IMR-90 (cell line): ENCODE measurements at places on chromosomes 1 and 21. TPM values are rescaled to one million over a fixed set of nuclear protein-coding genes. Genes with fewer than 3 reads are reported as not detected.

- DNase-seq: no peak
Observed at GRCh38 chr1:236163463-236164153, 21.3 kb downstream of the GPR137B start.

Gene OVAAL
- total RNA-seq: not detected in 2 replicates

- DNase-seq: peak; percentile 97
Observed at GRCh38 chr1:240031009-240031408, 60.7 kb upstream of the FMN2 start.

Gene LAX1
- not detected in 2 replicates for total RNA-seq

DNA sequence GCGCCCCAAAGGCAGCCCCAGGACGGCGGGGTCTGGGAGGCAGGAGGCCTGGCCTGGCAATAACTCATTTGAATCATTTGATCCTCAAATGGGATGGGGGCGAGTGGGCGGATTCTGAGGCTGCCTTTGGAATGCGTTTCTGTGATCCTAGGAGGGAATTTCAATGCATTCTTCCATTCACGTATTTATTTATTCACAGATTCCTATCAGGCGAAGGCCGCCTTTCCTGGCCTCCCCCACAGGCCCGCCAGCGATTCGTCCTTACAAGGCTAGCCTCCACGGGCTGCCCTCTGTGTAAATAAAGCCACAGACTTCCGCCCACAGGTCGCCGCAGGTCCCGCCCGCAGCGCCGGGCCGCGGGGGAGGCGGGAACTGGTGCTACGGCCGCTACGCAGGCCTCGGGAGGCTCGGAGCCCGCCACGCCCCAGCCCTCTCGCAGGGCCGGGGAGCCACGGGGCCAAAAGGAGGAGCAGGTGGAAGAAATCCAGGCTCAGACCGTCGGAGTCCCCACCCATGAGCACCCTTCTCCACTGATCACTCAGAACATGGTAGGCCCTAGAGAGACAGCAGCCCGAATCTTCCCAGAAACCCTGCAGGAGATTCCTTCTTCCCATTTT lies 31.3 kb upstream of the JUN start:
- DNase-seq: peak; percentile 97

DNA sequence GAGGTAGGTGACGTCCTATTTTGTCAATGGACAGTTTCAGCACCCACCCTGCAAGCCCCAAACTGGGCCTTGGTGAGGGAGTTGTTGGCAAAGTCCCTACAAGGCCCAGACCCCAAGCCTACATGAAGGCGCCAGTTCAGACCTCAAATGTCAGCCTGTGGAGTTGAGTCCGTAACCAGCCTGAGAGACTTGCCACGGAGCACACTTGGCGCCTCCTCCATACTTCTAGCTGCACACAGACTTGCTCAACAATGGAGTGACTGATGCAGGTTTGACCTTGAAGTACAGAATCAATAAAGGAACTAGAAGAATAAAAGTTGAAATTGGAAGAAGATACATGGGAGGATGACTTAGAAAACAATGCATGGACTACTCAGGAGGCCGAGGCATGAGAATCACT lies 134.3 kb downstream of the PROX1 start:
- no peak for DNase-seq

GRCh38 chr1:34292472-34292871 lies 115.8 kb downstream of the C1orf94 start:
- no peak for DNase-seq

Gene NBPF6
- total RNA-seq: not detected in 2 replicates

DNA sequence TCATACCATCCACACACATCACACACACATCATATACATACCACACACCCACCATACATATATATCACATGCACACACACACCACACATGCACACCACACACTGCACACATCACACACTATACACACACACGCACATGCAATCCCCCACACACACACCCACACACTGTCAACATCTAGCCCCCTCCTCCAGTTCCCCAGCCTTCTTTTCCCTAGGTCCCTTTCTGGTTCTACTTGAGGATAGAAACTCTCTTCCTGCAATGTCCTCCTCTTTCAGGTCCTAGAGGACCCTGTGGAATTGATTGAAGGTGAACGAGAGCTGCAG lies 4.3 kb downstream of the CASQ1 start:
- DNase-seq: no peak

GRCh38 chr1:219189021-219189824 lies 15.5 kb downstream of the LYPLAL1 start:
- DNase-seq: peak; percentile 83

Gene CFH
- 6.3 and 12.8 TPM in 2 replicates for total RNA-seq

GRCh38 chr1:227885648-227886502 lies 61.9 kb downstream of the WNT9A start:
- peak; percentile 29 for DNase-seq

Gene MRPL37
- total RNA-seq: 111 and 132 TPM in 2 replicates

DNA sequence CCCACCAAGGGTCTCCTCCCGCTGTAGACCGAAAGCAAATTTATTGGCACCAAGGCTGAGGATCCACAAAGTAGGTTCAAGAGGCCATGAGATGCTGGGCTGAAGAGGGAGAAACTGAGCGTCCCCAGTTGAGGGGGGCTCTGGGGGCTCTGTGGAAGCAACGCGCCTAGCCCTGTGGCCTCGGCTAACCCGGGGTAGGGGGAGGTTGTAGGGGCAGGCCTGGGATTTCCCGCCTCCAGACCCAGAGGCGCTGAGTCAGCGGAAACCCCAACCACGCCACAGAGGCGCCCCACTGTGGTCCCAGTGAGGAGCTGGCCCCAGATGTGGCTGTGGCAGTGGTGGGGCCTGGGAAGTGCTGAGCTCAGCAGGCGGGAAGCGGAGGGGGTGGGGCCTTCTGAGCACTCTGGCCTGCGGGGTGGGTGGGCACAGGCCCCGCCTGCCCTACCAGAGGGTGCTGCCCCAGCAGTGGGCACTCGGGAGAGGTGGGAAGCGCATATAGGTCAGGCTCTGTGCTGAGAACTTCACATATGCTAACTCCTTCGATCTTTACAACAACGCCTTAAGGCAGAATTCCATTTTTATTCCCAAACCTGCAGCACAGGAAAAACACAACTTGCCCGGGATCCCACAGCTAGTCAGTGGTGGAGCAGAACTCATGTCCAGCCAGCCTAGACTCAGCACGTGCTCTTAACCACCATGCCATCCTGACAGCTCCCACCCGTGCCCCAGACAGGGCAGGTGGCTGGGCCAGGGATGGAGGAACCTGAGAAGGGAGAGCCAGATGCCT lies 1.5 kb upstream of the COL16A1 start:
- peak; percentile 55 for DNase-seq

DNA sequence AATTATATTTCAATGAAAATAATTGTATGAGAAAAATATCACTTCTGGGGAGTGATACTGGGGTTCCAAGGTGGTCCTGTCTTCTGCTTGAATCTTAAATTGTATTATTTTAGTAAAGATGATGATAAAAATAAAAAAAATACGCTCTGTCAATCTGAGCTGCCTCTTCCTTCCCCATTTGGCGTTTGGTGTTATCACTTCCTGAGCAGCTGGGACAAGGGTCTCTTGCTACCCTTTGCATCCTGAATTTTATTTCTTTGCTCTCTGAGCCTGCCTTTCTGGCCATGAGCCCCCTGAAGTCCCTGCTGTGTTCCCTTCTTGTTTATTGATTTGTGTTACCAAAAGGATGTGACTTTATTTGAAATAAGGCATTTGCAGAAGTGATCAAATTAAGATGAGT lies 111.0 kb downstream of the KCNJ6 start:
- DNase-seq: no peak

- no peak for DNase-seq
Observed at GRCh38 chr1:184646824-184647223, 107.8 kb downstream of the EDEM3 start.

Gene C1orf226
- total RNA-seq: under 0.01 TPM in 1 of 2 replicates, not detected in the other

Gene SYCP1
- not detected in 2 replicates for total RNA-seq

GRCh38 chr1:2331200-2331544 lies 60.2 kb downstream of the MORN1 start:
- no peak for DNase-seq

DNA sequence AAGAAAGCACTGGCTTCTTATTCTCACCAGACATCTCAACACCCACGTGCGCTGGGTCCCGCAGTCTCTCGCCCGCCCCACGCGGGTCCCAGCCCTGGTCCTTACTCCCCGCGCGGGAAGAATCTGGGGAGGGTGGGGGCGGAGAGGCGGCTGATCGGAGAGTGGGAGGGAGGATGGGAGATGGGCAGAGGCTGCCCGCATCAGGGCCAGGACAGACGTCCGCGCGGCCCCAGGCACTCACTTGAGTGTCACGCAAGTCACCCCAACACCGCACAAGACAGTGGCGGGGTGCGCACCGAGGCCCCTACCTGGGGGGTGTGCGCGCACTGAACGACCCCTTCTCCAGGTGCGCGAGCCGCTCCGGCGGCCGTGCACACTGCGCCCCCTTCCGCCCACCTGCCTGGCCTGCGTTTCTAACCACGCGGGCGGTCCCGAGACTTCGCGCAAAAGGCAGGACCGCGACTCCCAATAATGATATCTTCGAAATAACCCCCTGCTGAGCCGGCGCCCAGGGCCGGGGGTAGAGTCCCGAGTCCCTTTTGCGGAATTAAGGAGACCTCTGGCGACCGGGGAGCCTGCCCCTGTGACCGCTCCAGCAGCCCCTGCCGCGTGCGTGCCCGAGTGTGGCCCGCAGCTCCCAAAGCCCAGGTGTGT lies 6.0 kb upstream of the SIM2 start:
- DNase-seq: no peak

Gene WDR64
- not detected in 2 replicates for total RNA-seq

DNA sequence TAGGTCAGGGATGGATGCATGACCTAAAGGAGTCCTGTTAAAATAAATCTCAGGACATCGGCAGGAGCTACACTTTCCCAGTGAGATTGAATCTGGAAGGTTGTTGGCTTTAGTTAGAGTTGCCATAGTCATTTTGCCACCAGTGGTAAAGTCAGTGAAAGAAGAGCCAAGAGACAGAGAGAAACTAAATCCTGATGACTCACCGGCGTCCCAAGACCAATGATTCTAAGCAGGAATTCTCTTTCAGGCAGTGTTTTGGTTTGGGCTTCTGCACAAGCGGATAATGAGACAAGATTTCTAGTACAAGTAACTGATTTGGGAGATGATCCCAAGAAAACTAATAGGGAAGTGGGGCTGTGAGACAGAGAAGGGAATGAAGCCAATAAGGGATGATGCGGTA lies 88.8 kb upstream of the ETS2 start:
- DNase-seq: peak; percentile 12

Gene PTGFR
- total RNA-seq: 5.4 and 8.6 TPM in 2 replicates

Gene KRTAP21-1
- total RNA-seq: not detected in 2 replicates

DNA sequence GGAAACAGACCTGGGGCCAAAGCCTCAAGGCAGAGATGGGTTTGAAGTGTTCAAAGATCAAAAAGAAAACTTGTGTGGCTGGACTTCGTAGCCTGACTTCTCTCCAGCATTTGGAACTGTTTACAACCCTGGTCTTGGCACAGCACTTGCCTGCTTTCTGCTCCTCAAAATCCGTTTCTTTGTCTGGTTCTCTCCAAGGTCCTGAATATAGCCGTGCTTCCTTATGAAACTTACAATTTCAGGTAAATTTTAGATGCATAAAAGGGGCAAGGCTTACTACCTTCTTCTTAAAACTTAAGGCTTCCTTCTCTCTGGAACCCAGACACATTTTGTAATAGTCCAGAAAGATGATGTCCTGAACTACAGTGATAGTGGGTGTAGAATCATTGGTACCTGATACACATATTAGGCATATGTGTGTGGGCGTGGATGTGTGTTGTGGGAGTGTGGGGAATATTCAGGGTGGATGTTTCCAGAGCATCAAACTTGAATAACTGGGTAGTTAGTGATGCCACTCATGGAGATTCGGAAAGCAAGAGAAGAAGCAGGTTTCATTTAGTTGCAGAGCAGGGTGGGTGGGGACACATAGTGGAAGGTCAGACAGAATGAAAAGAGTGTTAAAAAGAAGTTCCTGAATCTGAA lies 26.4 kb upstream of the FAM78B start:
- no peak for DNase-seq

DNA sequence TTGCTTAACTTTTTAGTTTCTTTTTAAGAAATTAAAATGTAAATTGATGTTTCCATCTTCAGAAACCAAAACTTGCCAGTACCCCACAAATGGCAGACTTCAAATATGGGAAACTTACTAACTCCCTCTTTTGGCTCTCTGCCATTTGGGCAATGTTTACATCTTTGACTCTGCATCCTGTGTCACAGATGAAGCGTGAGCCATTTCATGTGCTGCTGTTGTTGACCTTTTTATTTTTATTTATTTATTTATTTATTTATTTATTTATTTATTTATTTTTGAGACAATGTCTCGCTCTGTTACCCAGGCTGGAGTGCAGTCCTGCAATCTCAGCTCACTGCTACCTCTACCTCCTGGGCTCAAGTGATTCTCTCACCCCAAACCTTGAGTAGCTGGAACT lies 16.0 kb upstream of the COG2 start:
- DNase-seq: no peak

- peak; percentile 85 for DNase-seq
Observed at GRCh38 chr1:171794085-171794484, 12.6 kb downstream of the METTL13 start.

Gene FMO5
- 0.36 and 0.83 TPM in 2 replicates for total RNA-seq

Gene KRTAP12-2
- not detected in 2 replicates for total RNA-seq

- DNase-seq: no peak
Observed at GRCh38 chr1:154847891-154848290, 22.2 kb downstream of the KCNN3 start.

Gene RHCE
- total RNA-seq: 0.54 and 0.56 TPM in 2 replicates

DNA sequence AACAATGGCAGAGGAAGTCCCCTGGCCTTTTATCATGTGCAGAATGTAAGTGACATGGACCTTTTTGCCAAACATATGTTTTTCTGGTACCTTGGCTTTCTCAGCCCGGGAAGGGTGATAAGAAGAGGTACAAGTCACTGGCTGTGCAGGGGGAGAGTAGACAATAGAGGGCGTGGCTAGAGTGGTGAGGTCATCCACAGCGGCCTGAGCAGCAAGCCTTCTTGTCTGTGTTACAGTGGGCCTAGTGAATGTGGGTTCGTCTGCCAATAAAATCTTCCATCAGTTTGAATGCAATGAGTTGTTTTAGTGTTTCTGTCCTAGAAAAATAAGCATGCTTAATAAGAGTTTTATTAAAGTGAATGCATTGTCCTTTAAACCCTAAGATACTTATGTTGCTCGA lies 59.0 kb upstream of the PGD start:
- peak; percentile 62 for DNase-seq

GRCh38 chr1:198564716-198565115 lies 24.2 kb upstream of the ATP6V1G3 start:
- DNase-seq: no peak

DNA sequence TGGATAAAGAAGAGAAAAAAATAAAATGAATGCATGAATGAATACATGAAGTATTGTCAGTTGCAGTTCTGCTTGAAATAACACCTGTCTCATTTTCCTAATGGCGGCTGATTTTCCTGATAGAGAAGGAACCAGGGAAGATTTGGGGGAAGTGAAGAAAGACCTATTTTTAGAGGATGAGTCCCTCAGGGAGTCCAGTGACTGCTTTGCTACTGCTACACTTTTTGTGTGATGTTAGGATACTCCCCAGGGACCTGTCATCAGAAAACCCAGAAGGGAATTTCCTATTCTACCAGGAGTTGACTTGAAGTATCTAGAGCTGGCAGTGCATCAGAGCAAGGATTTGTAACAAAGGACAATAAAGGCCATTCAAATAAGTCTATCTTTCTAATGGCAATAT lies 114.8 kb downstream of the MAB21L3 start:
- no peak for DNase-seq

Gene PLEKHA6
- total RNA-seq: 5.0 and 8.2 TPM in 2 replicates

- DNase-seq: peak; percentile 90
Observed at GRCh38 chr21:27648560-27648959, 681.7 kb upstream of the ADAMTS5 start.

GRCh38 chr21:45382697-45382997 lies 22.3 kb upstream of the COL18A1 start:
- no peak for DNase-seq
